ENCODE measurements at places on chromosomes 2 and 18.
A peak's percentile ranks its signal among the peaks of the same experiment; 100 is the strongest.

DNA sequence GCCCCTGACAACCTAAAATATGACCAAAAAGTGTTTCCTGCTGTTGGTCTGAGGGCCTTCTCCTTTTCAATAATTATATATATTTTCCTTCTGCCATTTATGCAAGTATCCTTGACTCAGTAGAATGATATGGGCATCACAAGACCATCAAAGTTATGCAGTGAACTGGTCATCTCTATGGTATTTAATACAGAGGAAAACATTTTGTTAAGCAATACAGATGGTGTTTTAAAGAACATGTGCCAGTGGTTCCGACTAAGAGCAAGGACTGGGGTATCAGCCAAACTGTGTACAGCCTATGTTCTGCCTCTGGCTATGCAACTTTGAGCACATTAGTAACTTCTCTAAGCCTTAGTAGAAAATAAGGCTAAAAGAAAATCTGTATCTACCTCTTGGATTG lies 179.0 kb downstream of the TRABD2A start:
- DNase-seq = no peak

DNA sequence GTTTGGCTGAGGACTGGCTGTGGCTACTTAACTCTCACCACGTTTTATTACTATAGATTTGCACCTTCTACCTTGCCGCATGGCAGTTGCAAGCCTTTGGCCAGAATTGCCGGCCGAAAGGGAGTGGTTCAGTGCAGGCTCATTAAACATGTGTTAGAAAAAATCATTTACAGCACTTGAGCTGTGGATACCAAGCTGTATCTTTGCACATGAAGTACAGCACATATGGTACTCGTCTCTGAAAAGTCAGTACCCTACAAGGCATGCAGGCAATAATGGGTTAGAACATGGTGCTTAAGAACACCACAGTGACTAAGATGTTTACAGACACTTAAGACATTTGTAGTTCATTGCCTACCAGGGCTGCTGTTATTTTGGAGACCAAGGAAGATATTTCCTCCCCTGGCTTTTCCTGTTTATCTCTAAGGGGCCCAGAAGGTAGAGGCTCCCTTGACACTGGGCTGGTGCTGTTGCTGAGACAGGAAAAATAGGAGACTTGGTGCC lies 103.1 kb downstream of the ZNF532 start:
- DNase-seq = no peak

DNA sequence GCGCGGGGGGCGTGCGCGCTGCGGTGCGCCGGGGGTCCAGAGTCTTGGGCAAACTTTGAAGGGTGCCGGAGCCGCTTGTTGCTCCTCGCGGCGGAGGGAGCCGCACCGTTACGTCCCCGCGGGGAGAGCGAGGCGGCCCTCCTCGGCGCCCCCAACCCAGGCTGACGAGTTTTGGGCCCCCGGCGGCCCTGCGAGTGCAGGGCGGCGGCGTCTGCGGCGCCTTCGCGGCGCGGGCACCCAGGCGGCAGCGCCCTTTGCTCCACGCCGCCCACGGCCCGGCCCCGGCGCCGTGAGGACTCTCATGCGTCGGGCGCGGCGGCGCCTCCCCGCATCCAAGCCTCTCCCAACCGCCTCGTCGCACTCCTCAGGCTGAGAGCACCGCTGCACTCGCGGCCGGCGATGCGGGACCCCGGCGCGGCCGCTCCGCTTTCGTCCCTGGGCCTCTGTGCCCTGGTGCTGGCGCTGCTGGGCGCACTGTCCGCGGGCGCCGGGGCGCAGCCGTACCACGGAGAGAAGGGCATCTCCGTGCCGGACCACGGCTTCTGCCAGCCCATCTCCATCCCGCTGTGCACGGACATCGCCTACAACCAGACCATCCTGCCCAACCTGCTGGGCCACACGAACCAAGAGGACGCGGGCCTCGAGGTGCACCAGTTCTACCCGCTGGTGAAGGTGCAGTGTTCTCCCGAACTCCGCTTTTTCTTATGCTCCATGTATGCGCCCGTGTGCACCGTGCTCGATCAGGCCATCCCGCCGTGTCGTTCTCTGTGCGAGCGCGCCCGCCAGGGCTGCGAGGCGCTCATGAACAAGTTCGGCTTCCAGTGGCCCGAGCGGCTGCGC lies 814 bp downstream of the FZD7 start:
- DNase-seq = peak; percentile 19

DNA sequence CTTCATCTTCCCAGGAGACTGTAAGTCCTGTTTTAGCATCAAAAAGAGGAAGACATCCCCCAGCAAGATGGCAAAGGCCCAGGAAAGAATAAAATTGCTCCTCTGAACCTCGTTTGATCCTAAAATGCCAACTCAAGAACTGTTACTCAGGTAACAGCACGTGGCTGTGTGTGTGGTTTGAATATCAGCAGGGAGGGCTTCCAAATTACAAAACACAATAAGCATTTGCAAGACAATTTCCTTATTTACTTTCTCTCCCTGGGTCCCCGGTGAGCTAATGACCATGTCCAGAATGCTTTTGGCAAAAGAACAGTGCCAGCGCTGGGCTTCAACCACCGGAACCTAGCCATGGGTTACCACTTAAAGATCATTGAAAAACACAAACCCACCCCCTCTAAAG lies 163.6 kb downstream of the C1D start:
- no peak for DNase-seq
